GM23338 (cell line): ENCODE measurements at places on chromosomes 7 and 10. TPM values are rescaled to one million over a fixed set of nuclear protein-coding genes. Genes with fewer than 3 reads are reported as not detected.

GRCh38 chr7:25116621-25117020 is 8.4 kb downstream of the CYCS start:
- DNase-seq: peak; percentile 22
- H3K4me1 ChIP-seq: no peaks in the 10 kb centered on the region
- peaks cover 14% of the 10 kb centered on the region for H3K36me3 ChIP-seq
- no peaks in the 10 kb centered on the region for H3K27me3 ChIP-seq

GRCh38 chr10:127492607-127493250 is 56.4 kb upstream of the NPS start:
- no peaks in the 10 kb centered on the region for H3K27me3 ChIP-seq
- no peaks in the 10 kb centered on the region for H3K36me3 ChIP-seq

GRCh38 chr10:77071001-77071511 is 566.6 kb downstream of the KCNMA1 start:
- no peaks in the 10 kb centered on the region for H3K27me3 ChIP-seq
- no peaks in the 10 kb centered on the region; the same call in 1 of the 2 replicates for H3K36me3 ChIP-seq
- H3K4me1 ChIP-seq: no peaks in the 10 kb centered on the region
- H3K27ac ChIP-seq: no peak overlapping the region

Gene UTF1
- total RNA-seq: 7.7 and 12.2 TPM in 2 replicates

DNA sequence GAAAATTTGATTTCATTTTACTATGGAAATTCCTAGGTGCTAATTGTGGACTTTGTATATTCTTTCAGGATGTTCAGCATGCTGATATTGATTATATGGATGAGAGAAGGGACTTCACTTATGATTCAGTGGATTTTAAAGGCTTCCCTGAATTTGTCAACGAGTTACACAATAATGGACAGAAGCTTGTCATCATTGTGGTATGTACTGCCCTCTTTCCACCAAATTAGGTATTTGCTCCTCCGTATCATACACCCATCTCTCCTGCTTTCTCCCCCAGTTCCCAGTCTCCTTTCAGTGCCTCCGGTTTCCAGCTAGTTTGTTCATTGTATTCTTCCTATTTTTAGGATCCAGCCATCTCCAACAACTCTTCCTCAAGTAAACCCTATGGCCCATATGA is 34.6 kb downstream of the MGAM start:
- no peak overlapping the region for H3K4me3 ChIP-seq
- no peaks in the 10 kb centered on the region for H3K27me3 ChIP-seq
- no peaks in the 10 kb centered on the region for H3K4me1 ChIP-seq
- H3K36me3 ChIP-seq: no peaks in the 10 kb centered on the region
- H3K27ac ChIP-seq: no peak overlapping the region
- peak; percentile 24 for DNase-seq

DNA sequence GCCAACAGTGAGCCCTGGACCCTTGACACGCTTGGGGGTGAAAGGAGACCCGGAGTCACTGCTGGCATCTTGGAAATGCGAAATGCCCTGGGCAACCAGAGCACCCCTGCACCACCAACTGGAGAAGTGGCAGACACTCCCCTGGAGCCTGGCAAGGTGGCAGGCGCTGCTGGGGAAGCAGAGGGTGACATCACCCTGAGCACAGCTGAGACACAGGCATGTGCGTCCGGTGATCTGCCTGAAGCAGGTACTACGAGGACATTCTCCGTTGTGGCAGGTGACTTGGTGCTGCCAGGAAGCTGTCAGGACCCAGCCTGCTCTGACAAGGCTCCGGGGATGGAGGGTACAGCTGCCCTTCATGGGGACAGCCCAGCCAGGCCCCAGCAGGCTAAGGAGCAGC is 98.5 kb downstream of the TACC2 start:
- no peak for DNase-seq
- H3K27ac ChIP-seq: no peak overlapping the region
- H3K4me1 ChIP-seq: no peaks in the 10 kb centered on the region
- no peaks in the 10 kb centered on the region for H3K36me3 ChIP-seq
- no peaks in the 10 kb centered on the region for H3K27me3 ChIP-seq
- H3K4me3 ChIP-seq: no peak overlapping the region

Gene NPSR1
- total RNA-seq: not detected in 2 replicates

Gene AGR3
- not detected in 2 replicates for total RNA-seq

Gene RNF32
- total RNA-seq: 0.56 TPM in 1 of 2 replicates, not detected in the other

DNA sequence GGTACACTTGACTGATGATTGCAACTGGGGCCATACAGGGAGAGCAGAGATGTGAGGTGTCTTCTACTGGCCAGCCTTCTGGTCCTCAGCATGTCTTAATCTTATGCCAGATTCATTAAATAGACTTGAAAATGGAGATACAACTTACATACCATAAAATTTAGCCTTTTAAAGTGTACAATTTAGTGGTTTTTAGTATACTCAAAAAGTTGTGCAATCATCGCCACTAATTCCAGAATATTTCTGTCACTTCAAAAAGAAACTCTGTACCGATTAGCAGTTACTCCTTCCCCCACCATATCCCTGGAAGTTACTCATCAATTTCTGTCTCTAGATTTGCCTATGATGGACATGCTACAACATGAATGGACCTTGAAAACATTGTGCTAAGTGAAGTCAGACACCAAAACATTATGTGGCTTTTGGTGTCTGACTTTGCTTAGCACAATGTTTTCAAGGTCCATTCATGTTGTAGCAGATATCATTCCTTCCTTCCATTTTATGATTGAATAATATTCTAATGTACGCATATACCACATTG is 53.0 kb downstream of the SH2D4B start:
- DNase-seq: no peak
- no peaks in the 10 kb centered on the region for H3K4me1 ChIP-seq
- H3K27me3 ChIP-seq: no peaks in the 10 kb centered on the region
- H3K4me3 ChIP-seq: no peak overlapping the region

Gene FAM25A
- not detected in 2 replicates for total RNA-seq

GRCh38 chr10:70312972-70313371 is 29.2 kb upstream of the NPFFR1 start:
- no peaks in the 10 kb centered on the region for H3K4me1 ChIP-seq
- no peaks in the 10 kb centered on the region for H3K27me3 ChIP-seq
- no peak overlapping the region for H3K27ac ChIP-seq
- no peaks in the 10 kb centered on the region for H3K36me3 ChIP-seq
- no peak for DNase-seq

DNA sequence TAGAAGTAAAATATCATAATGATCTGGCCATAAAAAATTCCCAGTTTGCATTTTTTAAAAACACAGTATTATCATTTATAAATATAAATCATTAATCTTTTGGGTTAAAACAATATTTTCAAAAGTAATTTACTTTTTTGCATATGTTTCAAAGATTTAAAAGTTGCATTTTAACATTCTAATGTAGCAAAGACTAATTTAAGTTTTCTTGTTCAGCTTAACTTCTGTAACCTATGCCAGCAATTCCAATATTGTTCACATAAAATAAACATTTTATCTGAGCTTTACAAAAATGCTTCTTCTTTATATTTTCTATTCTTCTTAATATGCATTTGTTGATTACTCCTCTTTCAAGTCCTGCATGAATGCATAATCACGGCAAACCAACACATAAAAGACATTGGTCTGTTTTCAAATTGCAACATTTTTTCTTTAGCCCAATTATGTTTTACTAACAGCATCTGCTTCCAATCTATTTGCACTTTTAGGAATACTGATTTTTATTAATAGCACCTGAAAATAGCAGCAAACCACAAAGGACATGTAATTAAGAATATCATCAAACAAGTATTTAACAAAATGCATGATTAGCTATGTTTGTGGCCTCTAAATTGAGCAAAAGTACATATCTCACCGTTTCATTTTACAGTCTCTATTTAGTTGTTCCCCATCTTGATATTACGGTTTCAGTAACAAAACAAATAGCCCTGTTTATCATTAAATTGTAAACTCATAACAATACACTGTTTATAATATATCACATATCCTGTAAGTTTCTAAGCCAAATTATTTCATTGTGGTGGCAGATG is 286.9 kb upstream of the NFE2L3 start:
- H3K27ac ChIP-seq: no peak overlapping the region
- H3K27me3 ChIP-seq: peaks cover 86% of the 10 kb centered on the region
- no peak for DNase-seq

Gene VWA2
- 2.0 and 3.7 TPM in 2 replicates for total RNA-seq

DNA sequence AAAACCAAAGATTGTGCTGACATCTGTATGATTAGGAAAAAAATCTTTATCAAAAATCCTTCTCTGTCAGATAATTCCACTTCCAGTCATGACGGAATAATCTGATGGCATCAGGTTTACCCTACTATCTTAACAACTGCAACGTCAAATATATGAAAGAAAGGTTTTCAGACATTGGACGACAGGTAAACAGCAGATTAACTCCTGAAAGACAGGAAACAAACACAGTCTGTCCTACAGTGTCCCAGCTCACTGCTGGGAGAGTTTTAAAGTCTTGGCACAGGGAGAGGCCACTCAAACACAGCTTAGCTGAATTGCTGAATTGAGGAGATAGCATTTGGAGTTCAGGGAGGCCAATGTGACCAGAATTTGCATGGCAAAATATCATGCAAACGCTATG is 186.3 kb upstream of the KCTD7 start:
- H3K36me3 ChIP-seq: no peaks in the 10 kb centered on the region
- no peak overlapping the region for H3K4me3 ChIP-seq
- DNase-seq: no peak
- H3K27me3 ChIP-seq: no peaks in the 10 kb centered on the region
- H3K27ac ChIP-seq: no peak overlapping the region

DNA sequence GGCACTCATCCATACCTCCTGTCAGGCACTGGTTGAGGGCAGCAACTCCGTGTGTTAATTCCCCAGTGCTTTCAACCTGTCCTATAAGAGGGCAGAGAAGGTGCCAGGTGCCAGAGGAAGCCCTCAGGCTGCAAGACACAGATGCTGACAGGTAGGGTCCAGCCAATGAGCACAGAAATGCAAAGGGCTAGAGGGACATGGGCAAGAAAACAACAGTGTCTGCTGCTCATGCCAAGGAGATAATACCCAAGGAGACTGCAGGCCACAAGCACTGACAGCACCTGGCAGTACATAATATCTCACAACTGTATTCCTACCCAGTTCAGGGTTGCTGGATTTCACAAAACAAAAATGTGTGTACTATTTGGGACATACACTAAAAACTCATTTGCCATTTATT is 38.4 kb upstream of the TM9SF3 start:
- DNase-seq: no peak
- H3K27me3 ChIP-seq: no peaks in the 10 kb centered on the region
- no peaks in the 10 kb centered on the region for H3K36me3 ChIP-seq

Gene CLIP2
- 45.2 and 51.9 TPM in 2 replicates for total RNA-seq

- H3K27ac ChIP-seq: no peak overlapping the region
- no peaks in the 10 kb centered on the region for H3K27me3 ChIP-seq
- H3K36me3 ChIP-seq: no peaks in the 10 kb centered on the region
These were observed 23.9 kb downstream of the SLC13A4 start for GRCh38 chr7:135704074-135704473.

GRCh38 chr7:93375603-93376002 is 143.4 kb downstream of the VPS50 start:
- no peaks in the 10 kb centered on the region for H3K4me1 ChIP-seq
- no peaks in the 10 kb centered on the region for H3K27me3 ChIP-seq
- H3K36me3 ChIP-seq: no peaks in the 10 kb centered on the region
- no peak overlapping the region for H3K27ac ChIP-seq
- no peak for DNase-seq

DNA sequence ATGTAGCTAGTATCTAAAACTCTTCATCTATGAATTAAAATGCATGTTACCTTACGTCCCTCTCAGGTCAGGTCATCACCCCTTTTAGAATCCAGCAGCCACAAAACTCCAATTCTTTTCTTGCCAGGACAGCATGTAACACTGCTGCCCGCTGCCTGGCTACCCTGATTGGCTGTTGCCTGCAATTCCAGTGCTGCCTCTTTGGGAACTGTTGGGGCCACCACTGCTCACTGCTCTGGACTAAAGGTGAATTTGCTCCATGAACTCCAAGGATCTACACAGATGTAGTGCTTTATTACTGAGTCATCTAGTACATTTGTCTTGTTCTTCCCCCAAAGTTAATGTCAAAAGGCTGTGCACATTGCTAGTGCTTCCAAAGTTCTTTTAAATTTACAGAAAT is 40.4 kb downstream of the SCIN start:
- H3K27me3 ChIP-seq: no peaks in the 10 kb centered on the region
- no peak for DNase-seq
- no peaks in the 10 kb centered on the region for H3K36me3 ChIP-seq
- no peak overlapping the region for H3K27ac ChIP-seq
- no peaks in the 10 kb centered on the region for H3K4me1 ChIP-seq

DNA sequence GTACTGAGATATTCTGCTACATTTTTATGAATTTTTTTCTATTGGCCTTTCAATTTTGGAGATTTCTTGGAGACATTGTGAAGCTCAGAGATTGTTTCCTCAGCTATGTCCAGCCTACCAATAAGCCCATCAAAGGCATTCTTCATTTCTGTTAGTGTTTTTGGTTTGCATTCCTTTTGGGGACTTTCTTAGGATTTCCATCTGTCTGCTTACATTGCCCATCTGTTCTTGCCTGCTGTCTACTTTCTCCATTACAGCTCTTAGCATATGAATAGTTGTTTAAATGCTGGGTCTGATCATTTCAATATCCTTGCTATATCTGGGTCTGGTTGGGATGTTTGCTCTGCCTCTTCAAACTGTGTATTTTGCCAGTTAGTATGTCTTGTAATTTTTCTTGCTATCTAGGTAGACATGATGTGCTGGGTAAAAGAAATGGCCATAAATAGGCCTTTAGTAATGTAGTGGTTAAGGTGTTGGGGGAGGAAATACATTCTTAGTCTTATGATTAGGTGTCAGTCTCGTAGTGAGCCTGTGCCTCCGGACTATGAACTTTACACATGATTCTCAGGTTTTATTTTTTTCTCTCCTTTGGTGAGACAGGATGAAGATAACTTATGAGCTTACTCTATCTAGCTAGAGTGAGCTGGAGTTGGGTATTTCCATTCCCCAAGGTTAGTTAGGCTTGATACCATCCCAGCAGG is 32.6 kb upstream of the NME8 start:
- no peak overlapping the region for H3K27ac ChIP-seq
- no peak for DNase-seq
- H3K4me1 ChIP-seq: peaks cover 10% of the 10 kb centered on the region; the same call in 1 of the 2 replicates
- H3K27me3 ChIP-seq: no peaks in the 10 kb centered on the region
- no peak overlapping the region for H3K4me3 ChIP-seq

GRCh38 chr10:132867801-132868644 is 74.3 kb downstream of the CFAP46 start:
- no peak for DNase-seq
- no peaks in the 10 kb centered on the region for H3K27me3 ChIP-seq
- no peak overlapping the region for H3K27ac ChIP-seq
- H3K36me3 ChIP-seq: no peaks in the 10 kb centered on the region
- H3K4me3 ChIP-seq: no peak overlapping the region
